ENCODE measurements at places on chromosomes 3 and 15. TPM values are rescaled to one million over a fixed set of nuclear protein-coding genes. Genes with fewer than 3 reads are reported as not detected.

GRCh38 chr3:71486831-71487230, 96.7 kb downstream of the FOXP1 start:
- DNase-seq, result no peak

- DNase-seq, result no peak
Measured at GRCh38 chr15:51189669-51190385, 95.1 kb upstream of the TNFAIP8L3 start.

DNA sequence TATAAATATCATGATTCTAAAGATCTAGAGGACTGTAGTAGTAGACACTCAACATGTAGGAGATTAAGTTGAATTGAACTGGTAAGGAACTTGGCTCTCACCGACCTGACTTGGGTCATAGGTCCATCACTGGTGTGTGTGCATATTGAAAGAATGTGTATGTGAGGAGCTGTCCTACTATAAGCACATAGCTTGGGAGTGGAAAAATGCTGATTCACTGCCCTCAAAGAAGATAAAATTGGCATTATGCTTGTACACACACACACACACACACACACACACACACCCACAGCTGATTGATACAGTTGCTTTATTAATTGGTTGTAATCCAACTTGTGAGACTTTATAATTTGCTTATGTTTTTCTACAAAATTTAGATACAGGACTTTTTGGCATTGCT, 411.0 kb upstream of the NR2F2 start:
- no peak for DNase-seq

DNA sequence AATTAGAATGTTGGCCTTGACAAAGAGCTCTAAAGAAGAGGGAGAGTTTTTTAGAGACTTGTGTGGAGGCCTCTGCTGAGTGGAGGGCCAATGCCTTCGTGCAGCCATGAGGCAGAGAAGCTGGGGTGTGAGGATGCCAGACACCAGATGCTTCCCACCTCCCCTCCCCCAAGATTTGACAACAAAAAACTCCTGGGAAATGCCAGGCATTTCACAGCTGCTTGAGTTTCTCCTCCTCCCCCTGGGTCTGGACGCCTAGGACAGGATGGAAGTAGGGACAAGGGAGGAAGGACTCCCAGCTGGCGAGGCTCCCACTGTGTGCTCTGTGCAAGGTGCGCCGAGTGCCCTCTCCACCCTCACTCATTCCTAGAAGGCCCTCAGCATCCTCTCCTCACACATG, 20.1 kb downstream of the TGM4 start:
- DNase-seq, result no peak

GRCh38 chr3:32643354-32643753, 41.6 kb upstream of the CNOT10 start:
- DNase-seq, result no peak

DNA sequence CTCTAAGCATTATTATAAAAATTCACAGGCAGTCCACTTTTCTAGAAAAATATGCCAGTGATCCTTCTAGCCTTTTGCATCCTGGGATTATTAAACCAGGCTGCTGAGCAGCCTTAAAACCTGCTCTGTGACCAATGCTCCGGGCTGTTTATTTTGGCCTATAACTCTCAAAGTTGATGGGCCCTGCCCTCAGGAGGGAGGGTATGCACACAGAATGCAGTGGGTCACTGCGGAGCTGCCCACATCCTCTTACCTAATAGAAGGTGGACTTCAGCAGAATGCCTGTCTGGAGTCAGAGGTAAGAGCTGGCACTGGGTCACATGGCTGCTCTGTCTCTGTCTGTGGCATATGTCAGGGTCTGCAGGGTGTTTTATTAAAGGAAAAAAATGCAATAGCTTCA, 26.0 kb downstream of the CPNE4 start:
- no peak for DNase-seq

- no peak for DNase-seq
Measured at GRCh38 chr3:183489455-183490210, 61.2 kb upstream of the MCF2L2 start.

The DNAH1 gene
- total RNA-seq, result 4.6 TPM

The SLC22A13 gene
- not detected for total RNA-seq

The CFAP20DC gene
- under 0.01 TPM for total RNA-seq

GRCh38 chr3:80677796-80678195, 910.0 kb upstream of the ROBO1 start:
- no peak for DNase-seq

DNA sequence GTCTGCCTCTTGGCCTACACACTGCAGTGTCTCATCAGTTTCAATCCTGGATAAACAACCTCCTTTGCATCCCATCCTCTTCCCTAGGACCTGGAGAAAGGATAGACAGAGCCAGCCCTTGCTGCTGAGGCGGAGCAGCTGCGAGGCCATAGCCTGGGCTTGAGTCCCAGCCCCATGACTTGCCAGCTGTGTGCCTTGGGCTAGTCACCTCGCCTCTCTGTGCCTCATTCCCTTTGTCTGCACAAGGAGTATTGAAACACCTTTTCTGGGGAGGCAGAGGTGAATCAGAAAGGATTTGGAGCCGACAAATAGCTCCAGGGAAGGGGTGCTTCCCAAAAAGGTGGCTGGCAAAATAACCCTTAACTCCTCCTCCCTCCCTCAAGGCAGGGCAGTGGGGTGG, 65.0 kb upstream of the SLC6A1 start:
- no peak for DNase-seq

The SLC9C1 gene
- total RNA-seq, result 0.41 TPM

The FETUB gene
- not detected for total RNA-seq

The LEKR1 gene
- not detected for total RNA-seq

DNA sequence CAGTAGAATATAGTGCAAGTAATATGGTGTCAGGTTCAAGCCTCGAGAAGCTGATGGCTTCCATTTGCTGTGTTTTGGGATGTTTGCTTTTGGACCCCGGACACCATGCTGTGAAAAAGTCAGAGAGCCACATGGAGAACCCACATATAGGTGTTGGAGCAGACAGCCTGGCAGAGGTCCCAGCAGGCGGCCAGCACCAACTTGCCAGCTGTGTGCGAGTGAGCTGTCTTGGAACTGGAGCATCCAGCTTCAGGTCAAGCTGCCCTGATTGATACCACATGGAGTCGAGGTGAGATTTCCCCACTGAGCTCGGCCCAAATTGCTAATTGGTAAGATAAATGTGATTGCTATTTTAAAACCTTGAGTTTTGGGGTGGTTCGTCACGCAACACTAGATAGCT, 185.7 kb upstream of the TBL1XR1 start:
- no peak for DNase-seq

The PTX3 gene
- 34.2 TPM for total RNA-seq
